T-helper 1 cell (primary cell): ENCODE measurements at places on chromosomes 16 and 17.

GRCh38 chr17:65990593-65990992, 201.3 kb downstream of the CEP112 start:
- DNase-seq = no peak

GRCh38 chr16:58196898-58197313, 1.0 kb downstream of the CSNK2A2 start:
- no peak for DNase-seq

DNA sequence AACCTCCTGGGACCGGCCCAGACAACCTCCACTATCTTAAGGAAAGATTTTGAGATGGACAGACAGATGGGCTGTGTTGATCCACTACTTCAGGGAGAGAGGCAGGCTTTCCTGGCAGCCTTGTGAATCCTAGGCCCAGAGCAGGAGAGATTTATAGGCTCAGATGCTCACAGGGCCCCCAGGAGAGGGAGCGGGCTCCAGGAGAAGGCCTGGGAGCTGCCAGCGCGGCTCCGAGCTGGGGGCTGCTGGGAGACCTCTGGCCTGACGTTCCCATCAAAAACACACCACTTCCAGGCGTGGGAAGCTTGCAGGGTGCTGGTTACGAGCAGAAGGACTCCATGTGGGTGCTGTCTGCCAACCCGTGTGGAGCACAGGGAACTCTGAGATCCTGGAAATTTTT, 53.2 kb downstream of the MYH11 start:
- DNase-seq = no peak

GRCh38 chr16:80002261-80002660, 401.7 kb upstream of the MAF start:
- DNase-seq = no peak

DNA sequence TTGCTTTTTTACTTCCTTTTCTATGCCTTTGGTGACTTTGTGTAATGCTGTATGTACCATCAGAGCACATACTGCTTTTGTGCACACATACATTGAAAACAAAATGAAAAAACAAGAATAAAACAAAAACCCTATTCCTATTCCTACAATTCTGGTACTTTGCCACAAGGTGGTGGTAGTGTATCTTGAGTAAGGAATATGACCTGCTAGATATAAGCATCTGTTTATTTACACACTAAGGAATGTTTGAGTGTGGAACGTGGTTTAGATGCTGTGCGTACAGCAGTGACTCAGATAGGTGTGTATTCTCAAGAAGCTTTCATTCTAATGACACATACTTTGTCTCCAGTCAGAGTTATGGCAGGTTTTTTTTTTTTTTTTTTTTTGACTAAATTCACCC, 606.2 kb downstream of the WWOX start:
- DNase-seq = no peak

DNA sequence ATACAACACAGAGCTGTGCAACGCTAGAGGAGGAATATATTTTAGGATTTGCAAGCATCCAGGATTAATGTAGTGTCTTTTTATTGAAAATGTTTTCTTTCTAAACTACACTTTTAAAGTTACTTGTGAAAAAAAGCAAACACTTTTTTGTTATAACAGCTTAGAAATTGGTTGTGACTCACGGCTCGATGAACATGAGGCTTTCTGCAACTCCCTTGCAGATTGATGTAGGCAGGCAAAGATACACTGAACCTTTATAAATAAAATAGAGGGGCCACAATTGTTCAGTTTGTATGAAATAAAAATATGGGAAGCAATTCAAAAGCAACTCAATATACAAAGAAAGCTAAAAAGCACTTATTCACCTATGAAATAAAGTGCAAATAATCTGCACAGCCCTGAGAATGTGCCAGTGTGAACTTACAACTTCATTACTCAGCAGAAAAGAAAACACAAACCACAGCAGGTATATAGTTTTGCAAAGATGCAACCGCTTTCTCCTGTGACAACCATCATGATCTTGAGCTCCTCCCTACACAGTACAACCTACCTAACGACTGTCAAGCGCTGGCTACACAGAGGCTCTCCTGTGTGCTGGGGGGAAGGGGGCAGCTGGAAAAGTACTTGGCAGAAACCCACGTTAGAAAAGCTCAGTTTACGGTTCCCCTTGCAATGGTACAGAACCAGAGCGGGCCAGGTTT, 948 bp downstream of the LUC7L start:
- no peak for DNase-seq

DNA sequence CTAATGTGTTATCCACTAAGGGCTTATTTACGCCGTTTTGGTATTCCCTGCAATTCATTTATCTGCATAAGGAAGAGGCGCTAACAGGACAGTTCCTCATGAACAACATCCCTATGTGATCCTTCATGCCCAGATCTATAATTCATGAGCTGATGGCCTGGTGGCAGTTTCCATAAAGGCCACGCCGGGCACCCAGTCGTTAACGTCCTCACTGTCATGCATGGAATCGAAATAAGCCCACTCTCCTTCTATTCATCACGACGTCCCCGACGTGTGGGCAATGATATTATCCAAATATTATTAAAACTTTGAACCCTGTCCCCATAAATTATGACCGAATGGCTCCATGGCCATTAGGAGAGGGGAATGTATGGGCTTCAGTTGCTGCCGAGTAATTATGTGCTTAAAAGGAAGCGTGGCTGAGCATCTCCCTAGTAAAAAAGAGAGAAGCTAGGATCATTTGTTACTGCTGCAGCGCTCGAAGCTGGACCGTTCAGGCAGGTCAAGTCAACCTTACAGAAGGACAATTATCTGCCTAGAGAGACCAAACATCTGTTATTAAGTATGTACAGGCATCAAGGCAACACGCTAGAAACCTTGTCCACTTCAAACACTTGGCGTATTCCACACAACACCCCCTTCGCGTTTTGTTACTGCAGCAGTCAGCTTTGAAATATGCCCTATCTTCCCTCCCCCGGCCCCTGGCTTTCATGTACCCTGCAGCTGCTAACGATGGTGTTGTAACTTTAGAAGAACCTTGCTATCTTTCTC, 94.0 kb upstream of the SALL1 start:
- DNase-seq = no peak

DNA sequence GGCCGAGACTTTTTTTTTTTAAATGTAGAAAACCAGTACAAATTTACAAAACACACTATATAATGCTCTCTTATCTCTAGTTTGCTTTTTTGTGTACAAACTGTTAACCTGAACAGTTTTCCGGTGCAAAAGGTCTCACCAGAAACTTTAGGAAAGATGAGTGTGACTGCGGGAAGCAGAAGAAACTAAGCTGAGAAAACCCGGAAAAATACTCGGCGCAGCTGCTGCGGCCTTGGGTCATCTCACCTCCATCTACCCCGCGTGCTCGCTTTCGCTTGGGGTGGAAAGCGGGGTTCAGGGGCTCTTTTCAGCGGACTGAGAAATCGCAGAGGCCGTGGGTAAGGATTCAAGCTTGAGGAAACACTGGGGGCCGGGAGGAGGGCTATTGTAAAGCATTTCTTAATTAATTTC, 1.8 kb downstream of the SALL1 start:
- no peak for DNase-seq

DNA sequence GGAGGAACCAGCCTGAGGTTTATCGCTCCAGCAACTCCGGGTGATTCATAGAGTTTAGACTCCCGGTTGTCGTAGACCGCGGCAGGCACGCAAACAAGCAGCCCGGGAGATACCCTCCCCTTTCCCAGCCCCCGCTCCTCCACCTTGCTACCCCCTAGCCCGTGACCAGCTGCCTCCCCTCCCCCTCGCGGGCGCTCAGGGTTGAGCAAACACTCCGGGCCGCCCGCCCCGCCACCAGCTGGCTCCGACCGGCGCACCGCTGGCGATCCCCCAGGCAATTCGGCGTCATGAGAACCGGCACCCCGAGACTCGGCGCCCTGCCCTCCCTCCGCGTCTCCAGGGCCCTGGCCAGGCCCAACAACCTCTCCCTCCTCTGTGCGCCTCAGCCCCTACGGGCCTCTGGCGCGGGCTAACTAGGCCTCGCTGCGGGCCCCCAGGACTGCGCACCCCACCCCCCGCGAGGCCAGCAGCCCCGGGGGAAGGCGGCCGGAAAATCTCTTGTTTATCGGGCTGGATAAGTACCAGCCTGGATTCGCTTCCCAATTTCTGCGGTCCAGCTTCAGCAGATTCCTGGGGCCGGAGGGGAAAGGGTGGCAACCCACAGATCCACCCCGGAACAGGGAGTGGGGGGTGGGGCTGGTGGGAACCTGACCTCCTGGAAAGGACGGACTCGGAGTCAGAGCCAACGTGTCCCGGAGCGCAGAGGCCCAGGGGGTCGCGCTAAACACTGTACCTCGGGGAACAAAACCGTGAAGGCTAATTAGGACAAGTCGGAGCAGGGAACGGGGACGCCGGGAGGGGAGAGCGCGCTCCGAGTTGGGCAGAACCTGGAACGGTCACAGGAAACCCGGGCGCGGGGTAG, 951 bp upstream of the GPRC5C start:
- DNase-seq = no peak

GRCh38 chr16:19105891-19106624, 7.7 kb upstream of the ITPRIPL2 start:
- DNase-seq = no peak

DNA sequence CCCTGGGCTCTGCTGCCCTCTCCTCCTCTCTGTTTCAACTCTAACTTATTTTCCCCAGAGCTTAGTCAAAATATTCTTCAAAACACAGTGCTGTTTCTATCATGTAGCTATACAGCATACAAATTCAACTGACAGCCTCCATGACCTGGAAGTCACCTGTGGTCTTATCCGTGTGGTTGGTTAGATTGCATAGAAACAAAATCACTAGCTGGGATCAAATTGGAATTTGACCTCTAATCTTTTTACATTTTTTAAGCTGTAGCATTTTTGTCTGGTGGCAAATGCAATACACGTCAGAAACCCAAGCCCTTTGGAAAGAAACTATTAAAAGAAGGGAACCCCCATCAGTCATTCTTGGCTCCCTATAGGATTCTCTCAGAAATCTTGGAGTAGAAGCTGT, 57.3 kb downstream of the ABCC12 start:
- DNase-seq = no peak

DNA sequence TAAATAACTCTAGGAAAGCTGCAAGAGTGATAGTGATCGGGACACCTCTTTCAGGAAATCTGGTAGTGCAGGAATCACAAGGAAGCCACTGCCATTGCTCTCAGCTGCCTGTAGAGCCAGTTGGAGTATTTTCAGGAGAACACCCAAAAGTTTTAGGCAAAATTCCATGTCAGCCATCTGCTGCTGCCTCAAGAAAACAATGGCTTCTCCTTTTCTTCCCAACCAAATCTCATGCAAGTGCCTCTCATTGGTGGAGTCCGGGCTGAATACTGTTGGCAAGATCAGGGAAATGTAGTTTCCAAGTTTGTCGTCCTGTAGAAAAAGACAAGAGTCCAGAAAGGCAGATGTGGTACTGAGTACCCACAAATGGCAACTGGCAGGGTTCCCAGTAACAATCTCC, 54.9 kb upstream of the TANC2 start:
- no peak for DNase-seq

- no peak for DNase-seq
Measured at GRCh38 chr17:70499067-70499786, 329.9 kb downstream of the KCNJ2 start.

GRCh38 chr17:2101448-2102257, 46.8 kb downstream of the HIC1 start:
- peak; percentile 15 for DNase-seq

DNA sequence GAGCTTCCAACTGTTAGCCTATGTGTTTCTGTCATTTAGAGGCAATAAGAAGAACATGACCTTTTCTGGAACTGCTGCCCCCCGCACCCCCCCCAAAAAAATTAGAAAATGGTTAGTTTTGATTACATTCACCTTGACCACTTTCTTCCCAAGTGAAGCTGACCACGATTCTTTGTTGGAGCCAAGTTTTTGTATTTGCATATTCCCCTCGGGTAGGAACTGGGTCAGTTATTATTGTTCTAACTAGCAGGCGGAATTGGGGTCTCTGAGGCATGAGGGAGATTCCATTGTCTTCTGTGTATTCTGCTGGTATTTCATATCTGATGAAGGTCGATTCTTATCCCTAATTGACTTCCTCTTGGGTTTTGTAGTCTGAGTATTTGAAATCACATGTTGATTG, 231.6 kb downstream of the PRKCA start:
- DNase-seq = no peak

DNA sequence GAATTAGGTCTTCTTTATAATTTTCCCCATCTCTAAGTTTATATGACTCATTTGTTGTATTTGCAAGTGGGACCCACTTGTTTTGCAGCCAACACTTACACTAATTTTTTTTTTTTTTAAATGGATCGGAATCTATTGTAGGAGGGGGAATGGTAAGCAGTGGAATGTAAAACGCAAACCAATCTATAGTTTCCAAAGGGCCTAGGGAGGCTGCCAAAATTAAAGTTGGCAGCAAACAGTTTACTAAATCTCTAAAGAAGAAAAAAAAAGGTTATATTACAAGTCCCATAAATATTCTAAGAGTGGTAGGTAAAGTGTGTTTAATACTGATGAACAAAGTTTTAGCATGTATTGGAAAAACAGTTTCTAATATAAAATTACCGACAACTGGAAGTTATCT, 416.8 kb upstream of the SALL1 start:
- no peak for DNase-seq

DNA sequence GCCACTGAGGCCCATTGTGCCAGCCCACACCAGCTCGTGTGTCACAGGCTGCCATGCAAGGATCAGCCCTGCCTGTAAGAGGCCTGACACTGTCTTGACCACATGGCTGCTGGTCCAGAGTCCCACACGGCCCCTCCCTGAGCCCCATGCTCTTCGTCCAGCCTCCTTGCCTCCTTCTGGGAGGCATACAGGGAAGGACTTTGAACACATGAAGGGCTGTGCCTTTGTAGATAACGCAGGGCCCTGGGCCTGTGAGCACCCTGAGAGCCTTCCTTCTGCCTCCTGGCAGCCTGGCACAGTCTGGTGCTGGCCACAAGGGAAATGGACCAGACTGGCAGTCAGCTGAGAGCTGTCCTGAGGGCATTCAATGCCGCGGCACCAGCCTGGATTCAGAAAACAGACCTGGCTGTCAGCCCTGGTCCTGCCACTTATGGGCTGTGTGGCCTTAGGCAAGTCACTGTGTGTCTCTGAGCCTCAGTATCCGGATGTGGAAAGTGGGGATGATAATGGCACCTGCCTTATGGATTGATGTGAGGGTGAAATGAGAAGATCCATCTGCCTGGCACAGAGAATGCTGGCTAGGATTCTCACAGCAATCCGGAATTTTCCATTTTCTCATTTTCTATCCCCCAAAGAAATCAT, 19.2 kb upstream of the SPNS2 start:
- no peak for DNase-seq

- peak; percentile 49 for DNase-seq
Measured at GRCh38 chr17:74759243-74759801, 10.9 kb downstream of the NHERF1 start.

DNA sequence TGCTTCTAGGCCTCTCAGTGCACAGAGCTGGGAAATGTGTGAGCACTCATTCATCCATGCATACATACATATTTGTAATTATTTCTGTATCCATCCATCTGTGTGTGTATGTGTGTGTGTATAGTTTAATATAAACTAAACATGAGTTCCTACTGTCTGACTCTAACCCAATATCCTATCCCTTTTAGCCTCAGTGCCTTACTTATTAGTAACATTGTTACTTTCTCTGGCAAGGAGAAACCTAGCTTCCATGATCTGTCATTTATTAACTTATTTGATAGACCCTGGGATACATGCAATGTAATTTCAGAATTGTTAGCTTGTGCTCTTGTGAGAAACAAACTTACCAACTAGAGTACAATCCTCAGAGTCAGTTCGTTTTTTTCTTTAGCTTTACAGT, 59.0 kb upstream of the WSCD1 start:
- no peak for DNase-seq

GRCh38 chr16:58614860-58615259, 14.8 kb downstream of the CNOT1 start:
- DNase-seq = no peak

GRCh38 chr17:58756246-58757161, 850 bp downstream of the PPM1E start:
- no peak for DNase-seq

GRCh38 chr17:52157603-52158449, 688 bp downstream of the CA10 start:
- DNase-seq = no peak
